Activated T-cell treated with anti-CD3 and anti-CD28 coated beads for 4 hours (primary cell): ENCODE measurements at places on chromosomes 3 and 15.

DNA sequence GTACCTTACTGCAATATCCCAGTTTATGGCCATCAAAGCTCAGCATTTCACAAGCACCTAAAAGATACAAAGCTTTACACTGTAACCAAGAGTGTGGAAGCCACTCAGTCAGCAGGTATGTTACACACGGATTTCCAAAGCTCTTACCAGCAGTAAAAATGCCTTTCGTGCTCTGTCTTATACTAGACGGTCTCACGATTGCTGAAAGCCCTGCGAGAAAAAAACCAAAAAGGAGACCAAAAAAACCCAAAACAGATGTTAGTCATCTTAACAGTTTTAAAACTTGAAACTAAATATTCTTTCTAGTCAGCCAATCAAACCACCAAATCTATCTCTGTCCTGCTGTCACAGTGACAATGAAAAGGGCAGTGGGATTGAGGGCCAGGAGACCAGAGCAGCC lies 39.0 kb downstream of the TAMM41 start:
- no peak for DNase-seq

GRCh38 chr3:170656284-170656683 lies 70.4 kb upstream of the SLC7A14 start:
- DNase-seq, result no peak

DNA sequence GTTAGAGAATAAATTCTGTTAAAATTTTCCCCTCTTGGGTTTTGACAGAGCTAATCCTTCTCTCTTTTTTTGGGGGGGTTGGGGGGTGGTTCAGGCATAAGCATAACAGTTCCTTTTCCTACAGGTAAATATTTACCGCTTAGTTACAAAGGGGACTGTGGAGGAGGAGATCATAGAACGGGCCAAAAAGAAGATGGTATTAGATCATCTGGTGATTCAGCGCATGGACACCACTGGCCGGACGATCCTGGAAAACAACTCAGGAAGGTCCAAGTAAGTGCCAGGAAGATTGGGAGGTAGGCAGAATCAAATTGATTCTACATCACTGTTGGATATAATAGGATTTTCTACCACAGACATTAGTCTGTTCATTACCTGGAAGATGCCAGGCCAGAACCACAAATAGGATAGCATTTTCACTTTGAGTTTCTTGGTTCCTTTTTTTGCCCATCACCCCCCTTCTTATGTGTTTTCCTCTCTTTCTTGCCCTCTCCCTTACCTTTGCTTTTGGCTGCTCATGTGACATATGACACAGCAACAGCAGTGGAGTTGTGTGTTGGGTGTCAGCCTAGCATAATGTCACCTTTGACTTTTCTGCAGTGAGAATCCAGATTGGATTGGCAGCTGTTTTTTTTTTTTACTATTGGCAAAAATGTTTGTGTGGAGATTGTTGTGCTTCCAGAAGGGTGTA lies 79.0 kb downstream of the CHD2 start:
- no peak for DNase-seq

- DNase-seq, result no peak
Measured at GRCh38 chr3:189688262-189688661, 57.1 kb downstream of the TP63 start.

- no peak for DNase-seq
Measured at GRCh38 chr3:108338901-108339545, 42.7 kb downstream of the HHLA2 start.

DNA sequence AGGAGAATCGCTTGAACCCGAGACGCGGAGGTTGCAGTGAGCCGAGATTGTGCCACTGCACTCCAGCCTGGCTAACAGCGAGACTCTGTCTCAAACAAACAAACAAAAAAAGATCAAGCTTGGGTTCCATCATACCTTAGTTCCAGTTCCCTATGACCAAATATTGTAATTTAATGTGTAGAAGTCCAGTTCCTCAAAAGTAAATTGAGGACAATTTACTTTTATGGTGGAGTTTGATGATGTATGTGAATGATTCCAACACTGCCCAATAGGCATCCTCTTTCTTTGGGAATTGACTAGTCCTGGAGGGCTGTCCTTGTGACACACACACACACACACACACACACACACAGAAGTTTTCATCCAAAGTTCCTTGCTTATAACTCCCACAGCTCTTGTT lies 2.8 kb upstream of the PKM start:
- DNase-seq, result no peak

DNA sequence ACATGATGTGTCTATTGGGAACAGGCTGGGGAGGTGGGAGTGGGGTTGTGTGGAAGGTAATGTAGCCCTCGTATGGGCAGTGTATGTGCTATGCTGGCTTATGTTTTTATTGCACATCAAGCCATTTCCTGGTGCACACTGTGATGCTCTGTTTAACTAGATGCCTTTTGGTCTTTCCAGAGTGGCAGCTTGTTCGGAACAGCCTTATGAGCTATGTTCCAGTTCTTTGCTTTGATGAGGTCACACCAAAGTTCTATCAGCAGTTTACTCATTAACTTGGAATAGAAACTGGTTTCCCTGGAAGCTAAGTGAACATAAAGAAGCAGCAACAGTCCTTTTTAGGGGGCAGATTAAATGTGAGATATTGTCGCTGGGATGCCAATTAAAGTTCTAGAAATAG lies 133.9 kb downstream of the DIPK2A start:
- no peak for DNase-seq

GRCh38 chr15:74408385-74408784 lies 25.4 kb downstream of the SEMA7A start:
- no peak for DNase-seq

DNA sequence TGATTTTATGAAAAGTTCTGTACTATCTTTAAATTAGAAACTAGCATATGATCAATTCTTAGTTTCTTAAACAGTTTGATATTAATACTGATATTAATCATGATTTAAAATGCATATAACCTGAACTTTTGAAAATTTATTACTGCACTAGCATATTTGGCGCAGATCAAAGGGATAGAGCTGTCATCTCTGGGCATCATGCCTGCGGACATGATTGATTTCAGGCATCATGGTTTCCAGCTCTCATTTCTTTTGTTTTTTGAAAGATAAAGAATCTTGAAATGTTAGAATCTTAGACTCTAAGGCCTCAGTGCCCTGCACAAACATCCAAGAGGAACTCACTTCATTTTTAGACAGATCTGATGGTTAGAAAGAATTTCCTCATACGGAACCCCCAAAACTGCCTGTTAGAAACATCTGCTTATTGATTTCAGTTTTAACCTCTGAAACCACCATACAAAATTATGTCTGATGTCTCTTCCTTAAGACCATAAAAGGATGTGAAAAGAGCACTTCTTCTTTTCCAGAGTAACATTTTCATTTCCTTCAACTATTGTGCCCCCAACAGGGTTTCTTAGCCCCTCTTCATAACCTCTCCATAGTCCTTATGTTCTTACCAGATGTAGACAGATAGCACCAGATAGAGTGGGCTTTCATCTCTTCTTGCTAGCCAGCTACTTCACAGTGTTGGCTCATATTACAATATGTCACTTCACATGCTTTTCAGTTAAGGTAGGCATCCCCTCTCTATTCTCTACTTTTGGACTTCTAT lies 110.8 kb downstream of the BBX start:
- no peak for DNase-seq

DNA sequence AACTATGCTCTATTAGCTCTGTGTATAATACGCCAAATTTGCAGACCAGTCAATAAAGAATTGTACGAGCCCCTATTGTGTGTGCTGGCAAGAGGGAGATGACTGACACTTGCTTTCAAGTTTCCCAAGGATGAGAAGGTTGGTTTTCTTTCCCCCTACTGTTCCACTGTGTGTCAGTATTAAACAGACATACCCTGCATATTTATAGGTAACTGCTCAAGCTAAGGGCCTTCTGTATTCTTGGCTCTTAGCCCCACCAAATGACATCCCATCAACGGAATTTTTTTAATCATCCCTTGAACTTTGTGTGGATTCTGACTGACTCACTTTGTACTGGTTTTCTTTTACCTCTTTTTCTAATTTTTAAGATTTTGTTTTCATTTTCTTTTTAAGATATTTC lies 60.6 kb upstream of the GYG1 start:
- no peak for DNase-seq
